ENCODE measurements at places on chromosomes 12 and 14.
A peak's percentile ranks its signal among the peaks of the same experiment; 100 is the strongest.

DNA sequence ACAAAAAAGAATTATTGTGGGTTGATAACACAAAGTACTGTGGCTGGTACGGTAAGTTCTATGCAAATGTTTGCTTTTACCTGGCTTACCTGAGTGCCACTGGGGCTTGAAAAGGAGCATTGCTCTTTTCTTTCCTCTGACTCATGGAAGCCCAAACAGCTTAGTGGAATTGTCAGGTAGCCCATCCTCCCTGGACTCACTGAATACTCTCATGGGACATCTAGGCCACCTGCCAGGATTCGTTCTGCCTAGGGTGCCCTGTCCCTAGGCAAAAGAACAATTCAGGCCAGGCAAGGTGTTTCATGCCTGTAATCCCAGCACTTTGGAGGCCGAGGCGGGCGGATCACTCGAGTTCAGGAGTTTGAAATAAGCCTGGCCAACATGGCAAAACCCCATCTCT, 22.5 kb upstream of the YAF2 start:
- no peak for DNase-seq

DNA sequence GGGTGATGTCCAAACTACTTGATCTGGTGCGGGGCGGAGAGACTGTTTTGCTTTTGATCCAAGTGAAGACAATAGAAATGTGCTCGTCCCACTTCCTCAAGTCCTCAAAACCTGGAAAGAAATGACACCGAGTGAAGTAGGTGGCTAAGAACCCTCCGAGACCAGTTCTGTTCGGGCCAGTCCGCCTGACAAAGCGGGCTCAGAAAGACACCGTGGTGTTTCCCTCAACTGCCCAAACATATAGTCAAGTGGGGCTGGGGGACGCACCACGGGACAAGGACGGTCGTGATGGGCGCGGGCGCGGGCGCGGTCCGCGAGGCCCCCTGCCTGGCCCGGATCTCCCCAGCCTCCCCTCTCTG, 1.6 kb downstream of the PHLDA1 start:
- no peak for DNase-seq

- DNase-seq: no peak
These were observed 38.4 kb downstream of the ZFHX2 start for GRCh38 chr14:23513005-23513817.

DNA sequence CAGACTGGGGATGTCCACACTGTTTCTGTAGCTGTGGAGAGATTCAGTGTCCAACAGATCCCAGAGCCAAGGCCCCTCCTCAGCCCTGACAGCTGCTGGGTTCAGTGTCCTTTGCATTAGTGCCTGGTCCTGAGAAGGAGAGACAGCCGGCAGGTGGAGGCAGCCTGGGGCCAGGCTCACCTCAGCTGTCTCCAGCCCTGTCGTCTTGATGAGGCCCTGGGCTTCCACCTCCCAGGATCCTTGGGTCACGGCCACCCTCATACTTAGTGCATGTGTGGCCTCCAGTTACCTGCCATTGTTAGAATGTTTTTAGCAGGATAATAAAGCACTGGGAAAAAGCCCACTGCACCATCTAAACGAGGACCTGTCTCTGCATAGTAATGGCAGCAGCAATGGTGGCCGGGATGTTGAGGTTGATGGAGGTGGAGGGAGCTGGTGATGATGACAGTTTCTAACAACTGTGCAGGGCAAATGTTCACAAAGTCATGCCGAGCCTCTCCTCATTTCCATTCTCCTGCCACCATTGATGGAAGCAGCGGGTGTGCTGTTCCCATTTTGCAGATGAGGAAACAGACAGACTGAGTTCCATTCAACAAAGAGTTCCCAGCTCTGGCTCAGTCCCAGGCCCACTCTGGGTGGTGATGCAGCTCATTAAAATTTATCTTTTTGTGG, 17.7 kb downstream of the ASB2 start:
- no peak for DNase-seq

- no peak for DNase-seq
These were observed 2.8 kb upstream of the TMEM119 start for GRCh38 chr12:108600702-108601007.

DNA sequence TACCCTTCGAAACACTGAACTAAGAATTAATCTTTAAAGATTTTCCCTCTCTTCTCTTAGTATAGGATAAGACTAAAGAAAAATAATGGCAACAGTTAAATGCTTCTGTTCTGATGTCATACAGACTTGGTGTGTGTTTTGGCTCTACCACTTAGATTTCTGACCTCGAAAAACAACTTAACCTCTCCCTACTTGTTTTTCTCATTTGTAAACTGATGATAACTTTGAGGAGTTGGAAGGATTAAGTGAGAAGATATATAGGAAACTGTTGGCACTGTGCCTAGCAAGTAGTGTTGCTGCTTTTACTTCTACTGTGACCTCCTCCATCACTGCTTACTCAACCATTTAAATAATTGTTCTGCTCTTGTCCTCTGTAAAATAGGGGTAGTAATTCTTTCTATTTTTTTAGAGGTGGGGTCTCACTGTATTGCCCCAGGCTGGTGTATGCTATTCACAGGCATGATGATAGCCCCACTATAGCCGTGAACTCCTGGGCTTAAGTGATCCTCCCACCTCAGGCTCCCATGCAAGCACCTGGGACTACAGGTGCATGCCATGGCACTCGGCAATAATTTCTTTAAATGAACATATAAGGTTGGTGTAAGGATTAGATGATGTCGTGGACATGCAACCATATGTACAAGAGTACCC, 22.4 kb downstream of the PALS1 start:
- DNase-seq: no peak

- peak; percentile 7 for DNase-seq
These were observed 18.9 kb upstream of the CARMIL3 start for GRCh38 chr14:24032727-24033418.

GRCh38 chr14:41766772-41767171, 160.1 kb downstream of the LRFN5 start:
- DNase-seq: no peak
